A172 (cell line): ENCODE measurements at places on chromosomes 3 and 15.

- DNase-seq, result no peak
Observed at GRCh38 chr3:14118400-14119381, 6.0 kb downstream of the CHCHD4 start.

DNA sequence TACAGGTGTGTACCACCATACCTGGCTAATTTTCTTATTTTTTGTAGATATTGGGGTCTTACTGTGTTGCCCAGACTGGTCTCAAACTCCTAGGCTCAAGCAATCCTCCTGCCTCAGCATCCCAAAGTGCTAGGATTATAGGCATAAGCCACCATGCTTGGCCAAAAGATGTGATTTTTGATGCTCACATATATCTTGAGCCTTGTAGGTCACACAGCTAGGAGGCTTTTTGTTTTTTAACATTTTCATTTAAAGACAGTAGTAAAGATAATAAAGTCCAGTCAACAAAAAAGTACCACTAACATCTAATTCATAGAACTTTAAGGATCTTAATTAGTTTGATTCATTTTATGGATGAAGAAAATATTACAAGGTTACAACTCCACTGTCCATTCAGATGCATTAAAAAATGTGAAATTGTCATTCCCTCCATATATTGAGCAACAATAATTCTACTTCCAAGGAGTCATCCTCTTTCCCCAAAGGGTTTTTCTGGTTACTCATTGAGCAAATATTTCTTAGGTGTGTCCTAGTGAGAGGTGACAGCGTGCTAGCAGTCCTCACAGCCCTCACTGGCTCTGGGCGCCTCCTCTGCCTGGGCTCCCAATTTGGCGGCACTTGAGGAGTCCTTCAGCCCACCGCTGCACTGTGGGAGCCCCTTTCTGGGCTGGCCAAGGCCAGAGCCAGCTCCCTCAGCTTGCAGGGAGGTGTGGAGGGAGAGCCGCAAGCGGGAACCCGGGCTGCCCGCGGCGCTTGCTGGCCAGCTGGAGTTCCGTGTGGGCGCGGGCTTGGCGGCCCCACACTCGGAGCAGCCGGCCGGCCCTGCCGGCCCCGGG lies 8.3 kb upstream of the TASOR start:
- DNase-seq, result peak; percentile 61

DNA sequence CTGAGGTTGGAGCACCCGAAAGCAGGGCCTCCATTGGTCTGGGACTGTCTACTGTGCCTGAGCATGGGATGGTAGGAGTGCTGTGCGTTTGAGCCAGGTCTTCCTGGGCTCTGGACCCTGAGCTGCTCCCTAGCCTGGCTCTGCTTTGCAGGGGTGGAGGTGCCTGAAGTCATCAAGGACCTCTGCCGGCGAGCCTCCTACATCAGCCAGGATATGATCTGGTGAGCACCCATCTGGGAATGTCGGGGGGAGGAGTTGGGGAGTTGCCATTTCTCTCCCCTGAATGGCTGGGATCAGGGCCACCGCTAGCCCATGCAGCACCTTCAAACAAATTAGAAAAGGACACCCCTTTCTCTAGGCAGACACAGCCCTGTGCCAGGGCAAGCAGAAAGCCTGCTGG lies 20.7 kb downstream of the DUOX1 start:
- DNase-seq, result no peak

GRCh38 chr3:1462856-1463450 lies 370.1 kb downstream of the CNTN6 start:
- no peak for DNase-seq

DNA sequence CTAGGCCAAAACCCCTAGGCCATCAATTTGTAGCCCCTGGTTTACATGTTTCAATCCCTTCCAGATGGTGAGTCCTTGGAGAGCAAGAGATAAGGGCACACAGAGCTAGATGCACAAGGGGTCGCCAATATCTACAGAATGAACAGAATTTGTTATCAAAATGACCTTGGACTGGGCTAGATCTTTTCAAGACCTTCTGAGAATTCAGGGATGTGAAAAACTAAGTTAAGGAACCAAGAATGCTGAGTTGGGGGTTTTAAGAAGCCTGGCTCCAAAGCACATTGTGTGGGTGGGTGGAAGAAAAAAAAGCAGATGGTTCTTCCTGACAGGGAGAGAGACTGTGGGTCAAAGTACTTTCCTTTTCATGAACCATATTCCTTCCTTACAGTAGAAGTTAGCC lies 10.2 kb downstream of the CDCP1 start:
- DNase-seq, result no peak

DNA sequence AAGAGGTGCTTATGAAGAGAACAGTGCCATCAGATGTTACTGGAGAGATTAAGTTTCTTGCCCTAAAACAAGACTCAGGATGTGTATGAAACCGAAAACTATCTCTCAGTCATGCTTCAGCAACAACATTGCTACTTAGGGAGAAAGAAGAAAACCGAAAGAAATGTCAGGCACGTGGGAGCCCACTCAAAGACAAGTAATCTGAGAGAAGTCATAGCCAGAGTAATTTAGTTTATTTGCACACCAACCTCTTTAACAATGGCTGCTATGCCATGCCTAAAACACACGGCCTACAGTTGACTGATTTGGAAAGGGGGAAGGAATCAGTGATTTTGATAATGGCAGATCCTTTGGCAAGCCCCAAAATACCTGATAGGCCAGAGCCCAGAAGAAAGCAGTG lies 162.9 kb downstream of the TIGIT start:
- DNase-seq, result no peak

DNA sequence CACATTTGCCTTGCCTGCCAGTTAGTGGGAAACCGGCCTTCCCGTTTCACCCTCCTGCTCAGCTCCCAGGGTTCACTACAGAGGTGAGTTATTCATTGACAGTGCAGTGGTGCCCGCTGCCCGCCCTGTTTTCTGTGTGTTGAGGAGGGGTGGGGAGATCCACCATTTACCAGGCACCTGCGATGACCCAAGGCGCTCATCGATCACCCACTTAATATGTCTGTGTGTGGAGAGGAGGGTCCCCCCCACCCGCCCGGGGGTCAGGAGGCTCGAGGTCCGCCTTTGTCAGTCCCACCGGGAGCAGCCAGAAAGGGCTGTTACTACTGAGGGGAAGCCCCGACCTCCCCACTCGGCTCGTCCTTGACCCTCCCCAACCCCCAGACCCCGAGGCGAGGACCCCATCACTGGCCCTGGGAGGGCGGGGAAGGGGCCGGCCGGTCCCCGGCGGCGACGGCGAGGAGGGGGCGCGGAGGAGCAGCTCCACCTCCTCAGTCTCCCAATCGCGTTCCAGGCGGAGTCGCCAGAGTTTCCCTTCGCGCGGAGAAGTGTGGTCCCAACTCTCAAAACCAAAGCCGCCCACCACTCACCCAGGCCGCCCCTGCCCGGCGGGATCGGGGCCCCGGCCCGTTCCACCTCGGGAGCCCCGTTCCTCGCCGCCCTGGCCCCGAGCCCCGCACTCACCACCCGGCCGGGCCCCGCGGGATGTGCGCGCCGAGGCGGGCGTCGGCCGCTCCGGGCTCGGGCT lies 1.1 kb downstream of the PLXNB1 start:
- DNase-seq, result no peak

DNA sequence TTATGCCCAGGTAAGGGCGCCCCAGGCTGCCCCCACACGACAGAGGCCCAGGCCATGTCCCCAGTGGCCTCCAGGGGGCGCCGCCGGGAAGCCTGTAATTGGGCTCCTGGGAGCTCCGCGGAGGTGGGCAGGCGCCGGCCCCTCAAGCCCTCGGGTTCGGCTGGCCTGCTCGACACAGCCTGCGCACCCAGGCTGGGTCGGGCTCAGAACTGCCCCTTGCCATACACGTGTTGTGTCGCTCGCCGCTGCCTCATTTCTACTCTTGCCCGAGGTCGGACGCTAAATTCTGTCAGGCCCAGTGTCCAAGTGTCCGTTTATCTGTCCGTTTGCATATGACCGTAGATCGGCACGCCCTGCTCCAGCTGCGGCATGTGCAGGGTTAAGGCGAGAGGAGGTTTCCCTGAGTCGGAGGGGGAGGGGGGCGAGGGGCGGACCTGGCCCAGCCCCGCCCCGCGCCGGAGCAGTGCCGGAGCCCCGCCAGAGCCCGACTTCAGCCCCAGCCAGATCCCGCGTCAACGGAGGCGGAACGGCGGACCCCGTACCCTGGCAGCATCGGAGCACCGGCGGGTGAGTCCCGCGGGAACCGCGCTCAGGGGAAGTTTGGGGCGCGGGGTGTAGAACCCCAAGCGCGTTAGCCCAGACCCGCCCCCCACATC lies at the start of gene KLHDC8B:
Gene KLHDC8B (plus strand): TSS at position 480 of the 656 bp plus-strand sequence. CDS start 1,172 bp downstream, outside the sequence.
- peak; percentile 52 for DNase-seq

DNA sequence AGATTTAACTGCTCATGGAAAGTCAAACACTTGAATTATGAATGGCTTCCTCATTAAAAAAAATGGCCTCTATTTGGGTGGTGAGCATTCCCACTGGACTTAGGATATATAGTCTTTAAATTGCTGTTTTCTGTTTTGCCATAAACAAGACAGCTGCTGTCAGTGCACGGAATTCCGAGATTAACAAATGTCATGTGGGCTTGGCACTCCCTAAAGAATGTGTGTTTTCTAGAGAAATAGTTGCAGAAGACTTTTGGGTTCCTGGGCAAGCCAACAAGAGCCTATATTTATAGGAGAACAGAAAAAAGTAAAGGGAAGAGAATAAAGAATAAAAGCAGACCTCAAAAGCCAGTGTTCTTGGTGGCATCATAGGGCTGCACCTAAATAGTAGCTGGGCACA lies 13.6 kb upstream of the TFG start:
- no peak for DNase-seq

DNA sequence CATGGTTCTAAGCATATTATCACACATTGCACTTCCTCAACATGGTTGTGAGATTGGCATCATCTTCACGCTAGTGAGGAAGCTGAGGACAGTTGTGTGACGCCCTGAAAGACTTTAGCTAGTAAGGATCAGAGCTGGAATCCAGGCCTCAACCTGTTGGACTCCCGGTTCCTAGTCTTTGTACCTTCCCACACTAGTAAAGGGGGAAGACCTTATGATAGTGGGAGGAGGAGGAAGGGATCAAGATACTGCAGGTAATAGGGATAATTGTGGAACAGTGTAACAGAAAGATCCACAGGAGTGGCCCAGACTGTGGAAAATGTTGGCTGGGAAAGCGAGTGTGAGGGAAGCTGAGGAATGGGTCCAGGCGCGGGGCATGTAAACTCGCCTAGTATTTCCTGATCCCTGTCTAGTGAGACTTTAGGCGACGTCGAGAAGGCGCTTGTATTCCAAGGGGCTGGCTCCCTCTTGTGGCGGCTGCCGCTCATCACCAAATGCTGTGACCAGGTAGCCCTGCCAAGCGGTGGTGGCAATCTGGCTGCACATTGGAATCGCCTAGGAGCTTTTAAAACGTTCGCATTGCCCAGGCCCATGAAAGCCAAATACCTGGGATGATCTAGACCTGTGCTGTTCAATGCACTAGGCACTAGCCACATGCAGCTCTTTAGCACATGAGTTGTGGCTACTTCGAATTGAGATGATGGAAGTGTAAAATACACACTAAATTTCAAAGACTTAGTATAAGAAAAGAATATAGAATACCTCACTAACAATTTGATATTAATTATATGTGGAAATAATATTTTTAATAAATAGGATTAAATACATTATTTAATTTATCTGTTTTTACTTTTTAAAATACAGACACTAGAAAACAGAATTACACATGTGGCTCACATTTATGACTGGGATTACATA lies 38.8 kb upstream of the CLDN18 start:
- DNase-seq, result peak; percentile 69

- no peak for DNase-seq
Observed at GRCh38 chr15:43469867-43470266, 23.1 kb downstream of the TP53BP1 start.

GRCh38 chr15:101442272-101442671 lies 47.2 kb downstream of the PCSK6 start:
- no peak for DNase-seq

- no peak for DNase-seq
Observed at GRCh38 chr3:128585189-128585588, 65.4 kb downstream of the RPN1 start.

GRCh38 chr15:90642464-90643300 lies 74.5 kb upstream of the BLM start:
- no peak for DNase-seq
